ENCODE measurements at places on chromosomes 16 and 17.

DNA sequence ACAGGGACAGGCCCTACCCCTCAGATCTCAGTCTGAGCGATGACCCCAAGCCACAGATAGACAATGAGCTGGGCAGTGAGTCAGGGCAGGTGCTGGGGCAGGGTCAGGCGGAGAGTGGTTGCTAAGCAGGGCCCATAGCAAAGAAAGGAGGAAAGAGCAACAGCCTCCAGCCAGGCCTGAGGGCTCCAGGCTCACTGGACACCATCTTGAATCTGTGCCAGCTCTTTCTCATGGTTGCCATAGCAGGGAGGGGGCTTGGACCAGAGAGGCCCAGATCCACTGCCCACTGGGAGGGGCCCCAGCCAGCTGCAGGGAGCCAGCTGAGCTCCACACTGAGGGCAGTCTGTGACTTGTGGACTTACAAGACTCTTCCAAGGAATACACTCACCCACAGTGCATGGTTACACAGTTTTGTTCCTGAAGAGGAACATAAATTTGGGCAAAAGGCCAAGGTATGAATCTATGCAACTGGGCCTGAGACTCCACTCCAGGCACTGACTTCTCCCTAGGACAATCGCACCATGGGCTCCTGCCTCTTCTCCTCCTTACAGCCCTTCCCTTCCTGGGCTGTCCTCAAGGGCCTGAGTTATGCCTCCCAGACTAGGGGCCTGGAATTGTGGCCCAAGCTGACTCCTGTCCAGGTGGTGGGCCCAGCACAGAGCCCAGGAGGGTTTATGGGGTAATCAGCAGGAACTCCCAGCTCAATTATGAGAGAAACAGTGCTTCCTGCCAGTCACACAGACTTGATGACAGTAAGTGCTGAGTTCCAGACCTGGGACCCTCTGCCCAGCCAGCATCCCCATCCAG, 59.9 kb downstream of the BEAN1 start:
- DNase-seq = no peak

DNA sequence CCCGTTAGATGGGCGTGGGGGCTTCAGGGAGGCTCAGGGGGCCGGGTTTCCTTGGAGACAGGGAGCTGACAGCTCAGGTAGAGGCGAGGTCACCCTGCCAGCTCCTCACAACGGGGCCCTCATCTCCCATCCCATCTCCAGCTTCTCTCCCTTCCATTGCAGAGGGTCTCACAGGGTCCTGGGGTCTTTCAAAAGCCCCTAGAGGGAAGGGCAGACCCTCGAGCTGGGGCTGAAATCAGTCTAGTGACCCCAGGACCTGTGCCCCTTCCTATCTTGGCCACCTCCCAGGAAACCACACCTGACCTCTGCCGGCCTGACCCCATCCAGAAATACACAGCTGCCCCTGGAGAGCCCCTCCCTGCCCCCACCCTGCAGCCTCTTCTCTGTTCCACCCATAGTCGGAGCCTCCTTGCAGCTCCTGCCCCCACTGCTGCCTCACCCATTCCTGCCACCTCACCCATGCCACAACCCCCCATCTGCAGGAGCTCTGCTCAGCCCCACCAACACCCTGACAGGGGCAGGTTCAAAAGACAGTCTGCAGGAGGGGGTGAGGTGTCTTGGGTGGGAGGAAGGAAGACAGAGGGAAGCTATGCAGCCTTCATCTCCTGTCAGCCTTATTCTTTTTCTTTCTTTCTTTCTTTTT, 23.4 kb downstream of the PIK3R5 start:
- no peak for DNase-seq

- no peak for DNase-seq
These were observed 6.0 kb upstream of the TLCD3A start for GRCh38 chr17:726271-726919.

DNA sequence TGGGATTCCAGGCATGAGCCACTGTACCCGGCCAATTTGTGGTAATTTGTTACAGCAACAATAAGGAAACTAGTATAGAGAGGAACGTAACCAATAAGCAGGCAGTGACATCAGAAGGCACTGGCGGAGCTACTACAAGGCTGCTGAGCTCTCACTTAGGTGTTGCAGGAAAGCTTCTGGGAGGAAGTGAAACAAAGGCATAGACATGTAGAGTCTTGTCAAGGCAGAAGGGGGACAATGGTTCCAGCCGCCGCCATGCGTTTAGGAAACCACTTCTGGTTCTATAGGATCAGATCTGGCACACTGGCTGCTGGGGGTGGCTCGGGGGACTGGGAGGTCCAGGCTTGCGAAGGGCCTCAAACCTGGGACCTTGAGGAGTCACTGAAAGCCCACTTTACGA, 9.4 kb upstream of the CPSF4L start:
- peak; percentile 85 for DNase-seq

DNA sequence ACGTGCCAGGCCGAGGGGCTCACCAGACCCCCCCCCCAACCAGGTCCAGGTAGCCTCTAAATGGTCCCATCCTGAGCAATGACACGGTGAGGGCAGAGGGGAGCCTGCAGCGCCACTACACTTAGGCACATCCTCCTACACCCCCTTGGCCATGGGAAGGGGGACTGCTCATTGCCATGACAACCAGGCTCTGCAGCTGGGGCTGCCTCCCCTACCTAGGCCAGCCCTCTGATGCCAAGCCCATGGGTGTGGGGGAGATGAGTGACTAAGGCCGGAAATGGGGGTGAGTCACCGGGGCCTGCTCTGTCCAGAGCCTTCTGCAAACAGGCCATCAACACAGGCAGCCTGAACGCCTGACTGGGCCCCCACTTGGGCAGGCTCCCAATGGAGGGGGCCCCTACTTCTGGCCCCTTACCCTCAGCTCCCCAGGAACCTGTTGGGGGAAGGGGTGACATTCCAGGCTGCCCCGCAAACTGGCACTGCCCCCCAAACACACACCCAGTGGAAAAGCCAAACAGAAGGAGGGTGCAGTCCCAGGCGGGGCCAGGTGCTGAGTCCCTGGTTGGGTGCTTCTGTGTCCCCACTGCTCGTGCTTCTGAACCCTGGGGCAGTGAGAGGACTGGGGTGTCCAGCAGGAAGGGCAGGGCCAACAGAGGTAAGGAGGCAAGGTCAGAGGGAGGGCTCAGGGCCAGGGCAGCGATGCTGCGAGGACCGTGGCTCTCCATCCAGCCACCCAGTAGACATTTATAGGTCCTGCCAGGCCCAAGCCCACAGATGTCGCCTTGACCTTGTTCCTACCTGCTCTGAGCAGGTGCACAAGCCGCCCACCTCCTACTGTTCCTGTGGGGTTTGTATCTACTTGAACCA, 8.2 kb downstream of the PLCD3 start:
- DNase-seq = no peak

DNA sequence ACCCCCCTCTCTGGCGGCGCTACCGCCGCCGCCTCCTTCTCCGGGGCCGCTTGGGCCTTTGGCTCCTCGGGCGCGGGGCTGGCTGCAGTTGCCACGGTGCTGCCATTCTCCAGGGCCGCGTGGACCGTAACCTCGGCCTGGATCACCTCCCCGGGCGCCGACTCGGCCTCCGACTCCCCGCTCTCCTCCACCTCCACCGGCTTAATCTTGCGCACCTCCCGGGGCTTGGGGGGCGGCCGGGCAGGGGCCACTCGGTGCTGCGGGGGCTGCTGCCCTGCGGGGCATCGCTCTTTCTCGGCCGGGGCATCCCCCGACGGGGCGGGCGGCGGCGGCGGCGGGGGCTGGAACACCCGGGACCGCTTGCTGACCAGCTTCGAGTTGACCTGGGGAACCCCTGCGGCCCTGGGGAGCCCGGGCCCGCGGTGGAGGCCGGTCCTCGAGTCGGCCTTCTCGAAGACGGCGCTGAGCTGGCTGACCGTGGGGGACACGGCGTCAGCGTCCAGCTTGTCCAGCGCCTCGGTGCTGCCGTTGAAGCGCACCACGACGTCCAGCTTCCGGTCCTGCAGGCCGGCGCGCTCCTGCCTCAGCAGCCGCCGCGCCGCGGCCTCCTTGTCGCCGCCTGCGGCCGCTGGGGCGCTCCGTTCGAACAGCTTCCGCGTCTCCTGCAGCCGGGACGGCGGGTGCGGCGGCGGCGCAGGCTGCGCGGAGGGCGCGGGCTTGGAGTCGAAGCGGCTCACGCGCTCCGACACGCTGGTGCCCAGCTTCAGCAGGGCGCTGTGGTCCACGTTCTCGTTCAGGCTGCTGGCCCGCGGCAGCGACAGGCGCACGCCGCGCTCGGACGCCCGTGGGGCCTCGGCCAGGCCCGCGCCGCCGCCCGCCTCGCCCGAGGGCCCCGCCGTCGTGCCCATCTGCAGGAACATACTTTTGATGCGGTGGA, 792 bp downstream of the PPP1R9B start:
- DNase-seq = peak; percentile 73

DNA sequence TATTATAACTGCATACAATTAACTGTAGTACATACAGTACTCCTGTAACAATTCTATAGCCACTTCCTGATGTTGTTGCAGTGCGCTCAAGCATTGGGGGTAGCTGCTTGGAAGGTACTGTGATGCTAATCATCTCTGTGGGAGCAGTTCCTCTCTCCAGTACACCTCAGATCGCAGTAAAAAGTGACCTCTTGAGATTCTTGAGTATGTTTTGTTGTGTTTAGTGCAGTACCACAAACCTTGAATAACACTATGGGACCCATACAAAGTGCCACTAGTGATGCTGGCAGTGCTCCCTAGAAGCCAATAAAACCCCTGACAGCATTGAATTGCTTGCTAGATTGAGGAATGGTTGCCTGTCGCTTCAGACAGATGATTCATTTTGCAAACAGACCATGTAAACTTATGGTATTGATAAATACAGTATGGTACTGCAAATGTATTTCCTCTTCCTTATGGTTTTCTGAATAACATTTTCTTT, 193.0 kb downstream of the SPECC1 start:
- no peak for DNase-seq

- DNase-seq = no peak
These were observed 5.4 kb upstream of the KRT12 start for GRCh38 chr17:40872416-40872815.

DNA sequence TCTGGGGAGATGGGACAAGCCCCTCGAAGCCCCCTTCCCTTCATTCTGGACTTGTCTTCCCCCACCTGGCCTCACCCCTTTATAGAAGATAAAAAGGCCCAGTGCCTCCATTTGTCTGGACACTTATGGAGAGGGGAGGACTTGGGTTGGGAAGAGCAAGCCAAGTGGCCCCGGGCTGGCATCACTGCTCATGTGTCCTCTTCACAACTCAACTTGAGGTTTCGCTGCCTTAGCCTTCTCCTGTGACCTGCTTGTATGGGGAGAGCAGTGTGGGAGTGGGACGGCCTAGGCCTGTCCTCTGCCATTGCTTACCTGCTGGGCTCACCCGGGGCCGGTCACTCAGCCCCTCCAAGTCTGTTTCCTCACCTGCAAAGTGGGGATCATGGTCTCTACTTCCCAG, 1.4 kb downstream of the PAQR4 start:
- DNase-seq = no peak

DNA sequence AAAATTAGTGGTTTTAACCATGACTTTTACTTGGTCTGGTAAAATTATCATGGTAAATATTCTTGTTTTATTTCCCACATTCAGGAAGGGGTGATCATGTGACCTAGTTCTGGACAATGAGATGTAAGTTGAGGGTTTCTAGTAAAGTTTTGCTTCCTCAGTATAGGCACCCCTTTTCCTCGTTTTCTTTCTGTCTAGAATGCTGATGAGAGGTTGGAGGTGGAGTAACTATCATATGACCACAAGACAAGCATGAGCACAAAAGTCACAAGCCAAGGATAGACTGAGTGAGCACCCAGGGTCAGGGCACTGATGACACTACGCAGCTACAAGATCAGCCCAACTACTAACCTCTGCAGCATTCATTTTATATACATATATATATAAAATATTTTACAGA, 53.9 kb downstream of the MYO1D start:
- no peak for DNase-seq

GRCh38 chr17:48611681-48612455, 1.1 kb upstream of the HOXB7 start:
- no peak for DNase-seq

GRCh38 chr16:16149710-16150116, 73.6 kb downstream of the ABCC6 start:
- no peak for DNase-seq

GRCh38 chr17:19445105-19445504, 34.1 kb downstream of the RNF112 start:
- no peak for DNase-seq
